Amniotic epithelial cell (primary cell): ENCODE measurements at places on chromosomes 11 and 22.

GRCh38 chr22:25146307-25146706, 53.4 kb upstream of the CRYBB3 start:
- no peak for DNase-seq

GRCh38 chr11:65571940-65572339, 398 bp upstream of the FAM89B start:
- no peak for DNase-seq

- no peak for DNase-seq
Measured at GRCh38 chr11:86003654-86004053, 65.2 kb downstream of the PICALM start.

GRCh38 chr22:35852076-35852475, 134.4 kb downstream of the APOL5 start:
- no peak for DNase-seq

DNA sequence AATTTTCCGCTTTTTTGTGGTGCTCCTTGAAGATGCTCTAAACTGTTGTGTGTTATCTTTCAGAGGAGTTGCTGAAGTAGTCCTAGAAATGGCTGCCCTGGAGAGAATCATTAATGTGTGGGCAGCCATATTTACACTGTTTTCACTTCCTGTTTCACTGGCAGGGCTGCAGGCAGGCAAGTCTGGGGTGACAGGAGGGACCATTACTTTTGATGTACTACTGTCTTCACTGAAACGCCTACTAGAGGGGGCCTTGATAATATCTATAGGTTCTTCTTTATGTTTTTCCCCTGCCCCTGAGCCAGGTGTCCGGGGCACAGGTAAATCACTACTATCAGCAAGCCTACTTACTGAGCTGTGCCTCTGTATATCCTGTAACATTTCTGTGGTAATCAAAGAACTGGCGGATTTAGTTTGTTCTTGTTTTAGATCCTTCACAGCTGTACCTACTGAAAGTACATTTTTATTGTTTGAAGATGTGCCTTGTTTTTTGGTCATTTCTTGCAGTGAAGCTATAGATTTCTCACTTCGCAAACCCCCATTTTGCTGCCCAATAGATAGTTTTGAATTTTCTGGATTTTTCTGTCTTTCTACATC, 39.7 kb downstream of the ACAT1 start:
- DNase-seq: no peak

DNA sequence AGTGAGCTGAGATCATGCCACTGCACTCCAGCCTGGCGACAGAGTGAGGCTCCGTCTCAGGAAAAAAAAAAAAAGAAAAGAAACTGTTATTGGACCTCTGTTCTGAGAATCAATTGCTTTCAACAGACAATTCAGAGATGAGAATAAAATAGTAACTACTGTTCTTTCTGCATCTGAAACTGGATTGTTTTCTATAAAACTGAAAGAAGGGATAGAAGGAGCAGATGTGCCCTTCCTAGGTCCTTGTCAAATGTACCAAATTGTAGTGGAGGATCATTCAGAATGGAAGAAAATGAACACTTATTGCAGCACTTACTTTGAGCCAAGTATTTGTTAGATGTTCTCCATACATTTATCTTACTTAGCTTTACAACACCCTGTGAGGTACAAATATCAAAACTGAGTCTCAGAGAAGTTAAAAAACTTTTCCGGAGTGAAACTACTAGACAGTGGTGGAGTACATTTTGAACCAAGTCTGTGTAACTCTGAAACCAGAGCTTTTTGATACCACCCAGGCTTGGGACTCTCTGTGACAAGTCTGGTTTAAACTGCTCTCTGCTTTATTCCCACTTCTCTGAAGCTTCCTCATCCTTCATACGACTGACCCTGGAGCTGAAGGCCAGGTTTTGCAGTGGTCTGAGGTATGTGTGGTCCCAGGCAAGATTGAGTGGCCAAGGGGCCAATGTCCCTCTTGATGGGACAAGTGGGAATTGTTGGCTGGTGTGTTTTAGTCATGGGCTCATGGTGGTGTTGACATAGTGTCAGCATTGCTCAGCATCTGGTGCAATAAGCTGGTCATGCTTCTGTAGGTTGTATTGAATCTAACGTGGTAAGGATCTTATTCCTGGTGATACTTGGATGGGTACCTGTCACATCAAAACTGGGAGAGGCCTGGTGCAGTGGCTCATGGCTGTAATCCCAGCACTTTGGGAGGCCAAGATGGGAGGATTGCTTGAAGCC, 48.2 kb upstream of the CCDC134 start:
- no peak for DNase-seq

DNA sequence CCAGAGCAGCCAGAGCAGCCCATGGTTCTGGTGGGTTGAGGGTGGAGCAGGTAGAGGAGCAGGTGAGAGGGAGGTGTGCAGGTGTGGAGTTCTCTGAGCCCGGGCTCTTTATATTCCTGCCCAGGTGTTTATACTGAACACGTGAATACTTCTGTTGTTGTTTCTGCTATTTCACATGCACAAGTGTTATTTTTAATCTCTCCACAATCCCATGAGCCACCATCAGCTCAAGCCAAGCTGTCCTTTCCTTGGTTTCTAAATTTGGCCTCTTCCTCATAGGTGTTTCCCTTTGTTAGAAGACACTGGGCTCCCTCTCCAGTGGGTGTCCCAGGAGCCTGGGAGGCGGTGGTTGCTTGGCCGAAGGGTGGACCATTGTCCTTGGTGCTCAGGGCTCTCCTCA, at the start of gene KRTAP5-3:
TSS of gene KRTAP5-3 (minus strand) at position 101 of the 400 bp plus-strand sequence. CDS start at position 23, 78 bp downstream.
- no peak for DNase-seq

GRCh38 chr11:115581871-115582639, 77.8 kb upstream of the CADM1 start:
- no peak for DNase-seq

GRCh38 chr22:35464399-35464798, 64.5 kb downstream of the MCM5 start:
- no peak for DNase-seq

DNA sequence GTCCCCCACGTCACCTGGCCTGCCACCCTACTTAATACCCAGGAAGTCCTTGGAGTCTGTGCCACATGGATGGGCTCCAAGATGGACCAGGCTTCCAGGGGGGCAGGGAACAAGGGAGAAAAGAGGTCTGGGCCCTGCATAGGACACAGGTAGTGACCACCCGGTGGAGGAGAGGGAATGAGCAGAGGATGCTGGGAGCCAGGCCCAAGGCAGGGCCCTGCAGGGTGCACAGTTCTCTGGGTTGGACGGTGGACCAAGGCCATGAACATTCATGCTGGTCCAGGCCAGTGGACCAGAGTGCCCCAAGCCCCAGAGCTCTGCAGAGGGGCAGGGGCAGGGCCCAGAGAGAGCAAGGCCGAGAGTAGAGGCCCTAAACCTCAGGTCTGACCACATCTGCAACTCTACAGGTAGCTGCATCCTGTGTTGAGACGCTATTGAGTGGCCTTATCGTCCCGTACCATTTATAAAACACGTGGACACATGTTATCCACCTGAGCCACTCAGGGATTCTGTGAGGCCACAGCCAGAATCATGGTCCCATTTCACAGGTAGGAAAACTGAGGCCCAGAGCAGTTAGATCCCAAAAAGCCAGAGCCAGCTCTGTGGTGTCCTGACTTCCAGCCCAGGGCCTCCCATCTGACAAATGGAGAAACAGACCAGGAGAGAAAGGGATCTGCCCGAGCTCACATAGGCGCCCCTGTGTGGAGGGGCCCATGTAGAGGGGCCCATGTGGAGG, 46.4 kb downstream of the IGLL5 start:
- no peak for DNase-seq

GRCh38 chr11:64059339-64060140, 23.8 kb downstream of the FLRT1 start:
- DNase-seq: no peak

GRCh38 chr11:61187505-61188130, 15.7 kb upstream of the PGA3 start:
- peak; percentile 68 for DNase-seq

- peak; percentile 54 for DNase-seq
Measured at GRCh38 chr11:12845163-12845562, 164.0 kb upstream of the RASSF10 start.

DNA sequence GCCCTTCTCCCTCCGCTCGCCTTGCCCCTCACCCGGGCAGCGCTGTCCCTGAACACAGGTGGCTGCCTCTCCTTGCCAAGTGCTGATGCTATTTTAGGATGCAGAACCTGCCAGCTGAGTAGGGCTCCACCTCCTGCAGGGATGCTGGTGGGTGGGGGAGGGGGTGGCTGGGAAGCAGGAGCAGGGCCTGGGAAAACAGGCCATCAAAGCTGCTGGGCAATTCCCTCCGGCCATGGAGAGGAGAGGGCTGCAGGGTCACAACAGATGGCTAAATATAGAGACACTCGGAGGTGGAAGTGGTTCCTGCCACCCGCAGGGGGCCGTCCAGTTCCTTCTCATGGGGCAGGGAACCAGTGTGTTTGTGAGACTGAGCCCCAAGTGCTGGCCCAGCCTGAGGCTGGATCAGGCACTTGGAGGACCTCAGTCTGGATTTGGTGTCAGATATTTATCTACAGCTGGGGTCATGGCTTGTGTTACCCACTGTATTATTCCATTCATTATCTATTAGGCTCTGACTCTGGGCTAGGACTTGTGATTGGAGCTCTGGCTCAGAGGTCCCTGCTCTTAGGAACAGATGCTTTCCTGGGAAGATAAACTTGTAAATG, 59.6 kb downstream of the LRRC32 start:
- no peak for DNase-seq

- DNase-seq: no peak
Measured at GRCh38 chr11:41389623-41390130, 69.8 kb downstream of the LRRC4C start.

DNA sequence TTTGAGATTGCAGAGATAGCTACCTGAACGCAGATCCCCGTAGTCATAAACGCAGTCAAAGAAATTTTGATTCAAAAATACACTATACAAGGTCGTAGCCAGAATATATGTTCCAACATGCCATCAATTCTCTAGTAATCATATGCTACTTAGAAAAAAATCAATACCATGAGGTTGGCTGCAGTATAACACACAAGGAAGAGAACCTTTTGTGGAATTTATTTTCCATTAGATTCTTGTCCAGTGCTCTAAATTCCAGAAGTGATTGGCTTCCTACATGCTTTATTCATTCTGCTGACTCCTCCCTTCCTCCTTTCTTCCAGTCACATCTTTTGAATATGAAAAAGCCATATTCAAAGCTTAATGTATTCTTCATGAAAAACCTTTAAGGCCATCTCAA, 189.9 kb downstream of the NTM start:
- no peak for DNase-seq

GRCh38 chr11:134313379-134313778, 18.4 kb upstream of the GLB1L2 start:
- no peak for DNase-seq

GRCh38 chr11:96185220-96185768, 157.7 kb downstream of the MAML2 start:
- DNase-seq: no peak

DNA sequence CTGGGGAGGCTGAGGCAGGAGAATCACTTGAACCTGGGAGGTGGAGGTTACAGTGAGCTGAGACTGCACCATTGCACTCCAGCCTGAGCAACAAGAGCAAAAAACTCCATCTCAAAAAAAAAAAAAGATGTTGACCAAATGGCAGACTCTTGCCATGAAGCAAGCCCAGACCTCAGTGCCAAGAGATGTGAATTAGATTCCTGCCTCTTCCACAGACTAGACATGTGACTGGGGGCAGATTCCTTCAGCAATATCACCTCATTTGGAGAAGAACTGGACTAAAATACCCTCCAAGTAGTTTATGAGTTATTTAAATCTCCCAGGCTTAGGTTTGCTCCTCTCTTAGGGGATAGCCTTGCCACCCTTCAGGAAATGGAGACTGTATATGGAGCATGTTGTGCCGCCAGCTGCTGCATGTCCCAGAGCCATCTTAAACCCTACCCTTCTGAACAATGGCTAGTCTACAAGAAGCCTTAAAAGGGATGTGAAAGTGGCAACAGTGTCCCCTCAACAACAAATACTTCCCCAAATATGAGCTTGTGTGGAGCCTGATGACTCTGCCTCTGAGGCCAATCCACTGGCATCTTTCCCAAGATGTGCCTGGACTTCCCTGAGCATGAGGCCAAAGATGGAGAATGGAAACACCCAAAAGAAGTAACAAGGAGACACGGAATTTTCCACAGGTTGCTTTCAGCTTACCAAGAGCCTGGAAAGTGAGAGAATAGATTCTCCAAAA, 763 bp upstream of the MS4A7 start:
- no peak for DNase-seq

DNA sequence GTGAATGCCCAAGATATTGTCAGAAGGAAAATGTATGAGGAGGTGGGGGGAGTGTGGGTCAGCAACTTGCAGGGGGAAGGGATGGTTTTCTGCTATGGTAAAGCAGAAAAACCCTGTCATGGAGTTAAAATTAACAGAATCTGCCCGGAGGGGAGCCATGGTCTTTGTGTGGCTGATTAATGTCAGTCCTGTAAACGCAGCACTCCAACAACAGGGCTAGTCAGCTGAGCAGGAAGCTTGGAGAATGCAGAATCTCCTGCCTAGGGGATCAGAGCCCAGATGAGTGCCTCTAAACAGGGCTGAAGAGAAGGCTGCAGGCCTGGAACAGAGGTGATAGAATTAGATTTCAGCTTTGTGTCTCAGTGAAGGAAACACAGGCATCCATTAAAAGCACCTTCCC, 140.9 kb upstream of the MTNR1B start:
- no peak for DNase-seq

GRCh38 chr11:75667831-75668450, 897 bp downstream of the MAP6 start:
- DNase-seq: peak; percentile 15

GRCh38 chr11:64469288-64469687, 110.3 kb downstream of the RPS6KA4 start:
- DNase-seq: no peak

DNA sequence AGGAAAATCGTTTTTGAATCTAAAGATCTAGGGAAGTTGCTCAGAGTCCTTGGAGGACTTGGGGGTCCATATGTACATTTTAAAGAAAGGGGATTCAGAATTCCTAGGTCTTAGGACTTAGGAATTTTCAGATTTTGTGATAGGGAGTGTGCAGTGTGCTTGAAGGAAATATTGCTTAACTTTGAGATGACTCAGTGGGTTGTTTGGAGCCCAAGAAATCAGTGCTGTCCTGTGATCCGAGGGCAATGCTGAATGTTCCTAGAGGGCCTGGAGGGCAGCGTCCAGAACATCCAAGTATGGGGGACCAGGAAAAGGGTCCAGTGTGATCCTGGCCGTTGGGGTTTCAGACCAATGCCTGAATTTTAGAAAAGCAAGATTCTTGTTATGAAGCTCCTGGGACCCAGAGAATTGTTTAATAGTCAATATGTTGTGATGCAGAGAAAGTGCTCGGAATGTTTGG, 3.1 kb upstream of the IGF2 start:
- DNase-seq: peak; percentile 67

DNA sequence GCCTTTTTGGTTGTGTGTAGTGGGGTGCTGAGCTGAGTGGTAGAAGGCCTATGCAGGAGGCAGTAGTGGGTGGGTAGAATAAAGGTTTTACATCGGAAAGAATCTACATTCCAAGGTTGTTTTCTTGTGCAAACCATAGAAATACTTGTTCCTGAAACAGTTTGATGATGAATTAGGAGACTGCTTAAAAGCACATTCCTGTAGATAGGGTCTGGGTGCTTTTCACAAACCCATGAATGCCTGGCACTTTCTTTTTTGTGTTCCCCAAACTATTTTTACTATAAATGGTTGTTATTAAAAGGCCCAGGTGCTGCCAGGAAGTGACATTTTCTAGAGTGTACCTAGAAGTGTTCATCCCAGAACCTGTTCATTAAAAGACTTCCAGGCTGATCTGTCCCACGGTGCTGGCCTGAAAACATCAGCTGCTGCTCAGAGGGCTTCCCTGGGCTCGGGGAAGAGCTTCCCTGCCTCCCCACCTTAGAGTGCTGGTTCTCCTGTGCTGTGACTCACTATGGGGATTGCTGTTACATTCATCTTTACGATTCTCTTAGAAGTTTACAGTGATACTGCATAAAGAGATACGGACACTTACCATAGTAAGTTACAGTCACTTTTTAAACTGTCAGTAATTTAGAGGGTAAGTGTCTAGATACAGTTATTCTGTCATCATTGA, 27.9 kb downstream of the PPFIA1 start:
- DNase-seq: peak; percentile 70
